GM04503 (cell line): ENCODE measurements at places on chromosomes 13 and 19.

GRCh38 chr13:75372517-75372916 is 109.5 kb downstream of the TBC1D4 start:
- DNase-seq = no peak

DNA sequence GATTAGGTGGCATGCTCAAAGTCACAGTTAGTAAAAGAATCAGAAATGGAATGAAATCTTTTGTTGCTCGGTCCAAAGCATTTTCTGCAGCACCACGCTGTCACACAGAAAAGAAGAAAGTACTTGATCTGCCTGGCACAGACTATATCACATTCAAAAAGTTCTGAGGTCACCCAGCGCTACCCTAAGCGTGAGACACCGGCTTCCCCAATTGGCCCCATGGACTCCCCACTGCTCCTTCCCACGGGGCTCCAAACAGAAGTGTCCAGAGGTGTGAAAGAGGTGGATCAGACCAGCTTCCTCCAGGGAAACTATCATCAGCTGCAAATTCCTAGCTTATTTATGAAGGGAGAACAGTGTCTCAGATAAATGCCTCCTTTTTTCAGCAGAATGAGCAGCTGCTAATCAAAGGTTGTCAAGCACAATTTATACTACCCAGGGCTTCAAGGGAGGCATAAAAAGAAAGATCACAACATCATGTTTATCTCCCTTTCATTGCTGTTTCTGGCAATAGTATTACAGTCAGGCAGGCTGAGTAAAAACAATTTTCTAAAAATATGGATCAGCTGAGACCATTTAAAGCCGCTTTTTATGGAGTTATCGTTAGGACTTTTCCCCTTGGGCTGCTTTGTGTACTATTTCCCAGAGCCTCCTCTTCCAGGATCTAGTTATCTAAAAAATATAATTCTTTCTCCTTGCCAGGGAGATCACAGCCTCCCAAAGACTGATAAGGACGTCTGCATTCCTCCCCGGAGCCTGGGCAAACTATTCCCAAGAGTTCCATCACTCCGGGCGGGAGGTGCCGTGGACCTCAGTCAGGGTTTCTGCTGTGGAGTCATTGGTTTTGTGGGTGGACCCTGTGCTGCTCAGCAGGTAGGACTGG is 208.0 kb downstream of the LHFPL6 start:
- DNase-seq = no peak

DNA sequence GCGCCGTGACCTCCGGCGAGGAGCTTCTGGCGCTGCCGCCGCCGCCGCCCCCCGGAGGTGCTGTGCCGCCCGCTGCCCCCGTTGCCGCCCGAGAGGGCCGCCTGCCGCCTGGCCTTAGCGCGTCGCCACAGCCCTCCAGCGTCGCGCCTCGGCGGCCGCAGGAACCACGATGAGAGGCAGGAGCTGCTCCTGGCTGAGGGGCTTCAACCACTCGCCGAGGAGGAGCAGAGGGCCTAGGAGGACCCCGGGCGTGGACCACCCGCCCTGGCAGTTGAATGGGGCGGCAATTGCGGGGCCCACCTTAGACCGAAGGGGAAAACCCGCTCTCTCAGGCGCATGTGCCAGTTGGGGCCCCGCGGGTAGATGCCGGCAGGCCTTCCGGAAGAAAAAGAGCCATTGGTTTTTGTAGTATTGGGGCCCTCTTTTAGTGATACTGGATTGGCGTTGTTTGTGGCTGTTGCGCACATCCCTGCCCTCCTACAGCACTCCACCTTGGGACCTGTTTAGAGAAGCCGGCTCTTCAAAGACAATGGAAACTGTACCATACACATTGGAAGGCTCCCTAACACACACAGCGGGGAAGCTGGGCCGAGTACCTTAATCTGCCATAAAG is 4.8 kb downstream of the PDX1 start:
- DNase-seq = no peak

DNA sequence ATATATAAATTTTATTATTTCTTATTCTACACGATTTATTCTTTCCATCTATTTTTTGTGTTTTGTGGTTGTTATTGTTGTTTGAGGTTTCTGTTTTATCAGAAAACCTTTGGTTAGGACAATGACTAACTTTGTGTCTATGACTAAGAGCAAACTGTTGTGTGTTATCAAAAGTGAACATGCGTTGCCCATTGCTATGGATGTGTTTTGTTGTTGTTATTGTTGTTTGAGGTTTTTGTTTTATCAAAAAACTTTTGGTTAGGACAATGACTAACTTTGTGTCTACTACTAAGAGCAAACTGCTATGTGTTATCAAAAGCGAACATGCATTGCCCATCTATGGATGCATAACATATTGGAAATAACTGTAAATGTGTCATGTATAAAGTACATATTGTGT is 692.3 kb downstream of the SLITRK1 start:
- no peak for DNase-seq

GRCh38 chr19:50679177-50680125 is 30.2 kb downstream of the C19orf81 start:
- DNase-seq = no peak

DNA sequence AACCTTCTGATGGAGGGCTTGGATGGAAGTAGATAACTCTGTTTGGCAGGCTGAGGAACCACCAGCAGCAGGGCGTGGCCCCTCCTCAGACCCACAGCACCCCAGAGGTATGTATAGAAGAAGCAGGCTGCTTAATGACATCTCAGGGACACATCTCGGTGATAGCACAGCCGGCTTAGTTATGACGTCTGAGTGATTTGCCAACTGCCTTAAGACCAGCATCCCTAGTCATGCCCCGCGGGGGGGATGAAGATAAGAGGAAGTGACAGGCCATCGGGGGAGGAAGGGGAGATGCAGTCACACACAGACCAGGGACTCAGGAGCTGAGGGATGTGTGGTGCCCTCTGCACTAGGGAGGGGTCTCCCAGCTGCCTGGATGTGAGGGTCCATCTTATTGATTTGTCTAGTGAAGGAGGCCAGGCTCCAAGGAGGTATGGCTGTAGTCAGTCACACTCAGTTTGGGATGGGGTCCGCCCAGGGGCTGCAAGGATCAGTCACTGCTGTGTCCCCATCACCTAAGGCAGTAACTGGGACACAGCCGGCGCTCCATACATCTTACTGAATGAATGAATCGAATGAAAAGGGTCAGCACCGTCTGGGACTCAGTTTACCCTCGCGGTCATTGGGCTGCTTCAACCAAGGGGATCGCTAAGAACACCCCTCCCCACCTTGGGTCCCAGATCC is 19.2 kb upstream of the ERCC1 start:
- DNase-seq = no peak

GRCh38 chr19:30208436-30209060 is 163.6 kb upstream of the ZNF536 start:
- no peak for DNase-seq

DNA sequence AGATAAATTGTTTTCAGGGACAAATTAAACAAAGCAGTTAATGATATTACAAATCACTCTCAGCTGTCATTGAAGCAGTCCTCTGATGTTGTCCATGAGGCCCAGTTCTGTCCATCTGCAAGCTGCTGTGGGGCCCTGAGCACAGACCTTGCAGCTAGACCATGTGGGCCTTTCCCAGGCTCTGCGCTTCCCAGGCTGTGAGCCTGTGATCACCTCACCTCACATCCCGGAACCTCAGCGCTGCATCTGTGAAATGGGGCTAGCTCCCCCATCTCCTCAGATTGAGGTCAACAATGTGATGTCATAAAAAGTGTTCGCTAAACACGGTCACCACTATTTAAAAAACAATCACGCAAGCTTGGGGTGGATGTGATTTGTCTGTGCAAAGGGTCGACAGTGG is 51.9 kb upstream of the UQCRFS1 start:
- DNase-seq = no peak

- DNase-seq = no peak
Measured at GRCh38 chr19:8938576-8938975, 71.6 kb downstream of the MUC16 start.

- no peak for DNase-seq
Measured at GRCh38 chr13:112184261-112184660, 117.3 kb downstream of the SOX1 start.

DNA sequence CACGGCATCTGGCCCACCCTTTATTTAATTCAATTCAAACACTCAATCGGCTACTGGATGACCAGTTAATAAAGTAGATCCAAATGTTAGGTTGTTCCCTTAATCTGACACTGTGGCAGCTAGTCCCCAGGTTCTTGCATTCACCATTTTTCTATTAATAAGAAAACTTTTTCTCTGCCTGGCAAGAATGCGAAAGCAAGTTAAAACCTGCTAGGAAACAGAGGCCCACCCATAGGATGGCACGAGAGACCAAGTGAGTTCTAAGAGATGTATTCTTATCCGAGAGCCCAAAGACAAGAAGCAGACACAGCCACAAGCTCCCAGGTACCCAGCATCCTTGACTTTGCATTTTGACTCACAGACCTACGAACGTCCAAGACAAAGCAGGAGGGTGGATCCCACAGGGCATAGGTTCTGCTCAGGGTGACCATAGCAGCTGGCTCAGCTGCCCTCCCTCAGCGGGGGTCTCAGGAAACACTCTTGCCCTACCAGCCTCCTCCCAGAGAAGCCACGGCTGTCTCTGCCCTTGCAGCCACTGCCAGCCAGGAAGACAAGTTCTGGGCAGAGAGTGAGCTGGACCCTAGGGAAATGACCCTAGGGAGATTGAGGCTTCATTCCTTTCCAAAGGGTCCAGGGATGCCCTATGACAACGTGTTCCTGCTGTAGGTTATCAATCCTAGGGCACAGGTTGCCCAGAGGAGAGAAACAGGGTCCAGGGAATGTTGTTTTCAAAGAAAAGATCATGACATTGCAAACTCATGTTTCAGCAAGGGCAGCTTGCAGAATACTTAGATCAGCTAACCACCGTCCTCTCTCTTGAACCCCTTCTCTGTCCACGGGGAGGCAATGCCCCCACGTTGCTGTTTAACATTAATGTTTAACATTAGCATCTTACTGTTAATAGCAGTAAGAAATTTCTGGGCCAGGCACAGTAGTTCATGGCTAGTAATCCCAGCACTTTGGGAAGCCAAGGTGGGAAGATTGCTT is 147.2 kb upstream of the ZNF507 start:
- DNase-seq = no peak

DNA sequence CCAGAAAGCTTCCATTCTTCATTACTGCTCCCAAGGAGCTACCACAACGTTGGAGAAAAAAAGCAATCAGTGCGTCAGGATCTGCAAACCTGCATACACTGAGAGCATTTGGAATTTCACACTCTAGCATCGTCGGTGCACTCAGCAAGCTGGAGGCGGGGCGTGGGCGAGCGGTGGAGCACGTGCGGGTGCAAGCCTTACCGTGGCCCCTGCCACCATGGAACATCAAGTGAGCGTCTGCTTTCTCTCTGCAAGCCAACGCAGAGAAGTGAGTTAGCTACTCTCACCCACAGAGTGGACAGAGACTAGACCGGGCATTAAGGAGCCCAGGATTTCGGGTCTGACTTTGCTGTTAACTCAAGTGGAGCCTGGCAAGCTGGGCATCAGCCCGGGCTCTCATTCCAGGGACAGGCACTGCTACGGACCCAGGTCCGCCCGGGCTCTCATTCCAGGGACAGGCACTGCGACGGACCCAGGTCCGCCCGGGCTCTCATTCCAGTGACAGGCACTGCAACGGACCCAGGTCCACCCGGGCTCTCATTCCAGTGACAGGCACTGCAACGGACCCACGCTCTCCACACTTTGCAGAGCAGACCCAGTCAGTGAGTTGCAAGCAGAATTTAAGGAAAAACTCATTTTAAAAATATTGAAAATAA is 124.1 kb upstream of the SPACA7 start:
- no peak for DNase-seq

DNA sequence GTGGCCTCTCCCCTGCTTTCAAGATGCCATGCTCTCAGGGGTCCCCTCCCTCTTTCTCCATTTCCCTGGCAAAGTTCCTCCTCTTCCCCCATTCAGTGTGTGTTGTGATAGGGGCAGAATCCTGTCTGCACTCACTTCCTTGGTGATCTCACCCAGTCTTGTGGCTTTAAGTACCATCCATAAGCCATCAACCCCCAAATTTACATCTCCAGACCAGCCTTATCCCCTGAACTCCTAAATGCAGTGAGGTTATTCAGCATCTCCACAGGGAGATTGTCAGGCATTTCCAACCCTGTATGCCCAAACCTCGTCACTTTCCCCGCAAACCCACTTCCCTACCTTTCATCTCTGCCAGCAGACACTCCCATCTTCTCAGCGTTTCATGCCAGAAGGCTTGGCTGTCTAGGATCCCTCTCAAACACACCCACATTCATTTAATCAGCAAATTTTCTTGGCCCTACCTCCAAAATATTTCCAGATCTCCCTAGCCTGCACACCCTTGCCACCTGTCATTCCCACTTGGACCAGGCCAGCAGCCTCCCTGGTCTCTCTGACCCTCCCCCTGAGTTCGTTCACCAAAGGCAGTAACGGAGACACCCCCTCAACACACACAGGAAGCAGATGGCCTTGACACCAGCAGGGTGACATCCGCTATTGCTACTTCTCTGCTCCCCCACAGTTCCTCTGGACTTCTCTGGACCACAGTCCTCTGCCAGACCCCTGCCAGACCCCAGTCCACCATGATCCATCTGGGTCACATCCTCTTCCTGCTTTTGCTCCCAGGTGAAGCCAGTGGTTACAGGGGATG is at the start of gene HCST:
TSS of gene HCST (plus strand) at position 676 of the 808 bp plus-strand sequence. CDS start at position 741, 65 bp downstream.
- DNase-seq = peak; percentile 76

GRCh38 chr19:49362048-49362928 is at the start of gene TEAD2:
TSS of gene TEAD2 (minus strand) at chr19:49362416. CDS start at chr19:49360075, 2,341 bp downstream.
- no peak for DNase-seq

GRCh38 chr19:50362656-50363424 is 2.6 kb downstream of the NAPSA start:
- DNase-seq = no peak

DNA sequence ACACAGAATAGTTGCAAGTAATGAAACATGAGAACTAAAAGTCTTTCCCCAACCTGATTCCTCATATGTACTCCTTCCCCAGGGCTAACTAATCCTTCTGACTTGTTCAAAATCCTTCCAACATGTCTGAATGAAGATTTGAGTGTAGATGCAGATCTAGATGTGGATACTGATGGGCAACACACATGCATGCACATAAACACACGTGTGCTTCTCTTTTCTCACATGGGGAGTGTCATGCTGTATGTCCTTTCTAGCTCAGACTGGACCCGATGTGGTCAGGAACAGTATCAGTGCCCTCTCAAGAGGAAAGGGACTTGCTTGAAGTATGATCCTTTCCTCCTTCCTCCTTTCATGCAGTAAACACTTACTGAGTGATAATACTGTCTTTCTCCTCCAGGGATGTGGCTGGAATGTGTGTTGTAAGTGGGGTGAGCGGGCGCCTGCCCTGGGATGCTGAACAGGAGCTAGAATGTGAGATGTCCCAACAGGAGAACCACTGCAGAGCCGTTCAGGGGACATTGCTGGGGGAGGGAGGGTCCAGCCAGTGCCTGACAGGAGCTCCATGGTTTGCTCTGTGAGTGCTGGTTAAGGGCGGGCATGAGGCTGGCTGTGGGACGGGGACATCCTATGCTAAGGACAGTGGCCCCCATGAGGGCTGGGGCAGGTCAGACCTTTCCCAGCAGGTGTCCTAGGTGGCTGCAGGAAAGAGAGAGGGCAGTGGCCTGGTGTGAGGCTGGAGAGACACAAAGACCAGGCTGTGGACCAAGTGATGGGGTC is 146.9 kb downstream of the TEX29 start:
- no peak for DNase-seq

- no peak for DNase-seq
Measured at GRCh38 chr19:21856773-21857514, 21.0 kb upstream of the ZNF43 start.

- no peak for DNase-seq
Measured at GRCh38 chr13:42039946-42040729, 8.3 kb upstream of the DGKH start.
